Foreskin melanocyte (primary cell): ENCODE measurements at places on chromosomes 11 and 22.

DNA sequence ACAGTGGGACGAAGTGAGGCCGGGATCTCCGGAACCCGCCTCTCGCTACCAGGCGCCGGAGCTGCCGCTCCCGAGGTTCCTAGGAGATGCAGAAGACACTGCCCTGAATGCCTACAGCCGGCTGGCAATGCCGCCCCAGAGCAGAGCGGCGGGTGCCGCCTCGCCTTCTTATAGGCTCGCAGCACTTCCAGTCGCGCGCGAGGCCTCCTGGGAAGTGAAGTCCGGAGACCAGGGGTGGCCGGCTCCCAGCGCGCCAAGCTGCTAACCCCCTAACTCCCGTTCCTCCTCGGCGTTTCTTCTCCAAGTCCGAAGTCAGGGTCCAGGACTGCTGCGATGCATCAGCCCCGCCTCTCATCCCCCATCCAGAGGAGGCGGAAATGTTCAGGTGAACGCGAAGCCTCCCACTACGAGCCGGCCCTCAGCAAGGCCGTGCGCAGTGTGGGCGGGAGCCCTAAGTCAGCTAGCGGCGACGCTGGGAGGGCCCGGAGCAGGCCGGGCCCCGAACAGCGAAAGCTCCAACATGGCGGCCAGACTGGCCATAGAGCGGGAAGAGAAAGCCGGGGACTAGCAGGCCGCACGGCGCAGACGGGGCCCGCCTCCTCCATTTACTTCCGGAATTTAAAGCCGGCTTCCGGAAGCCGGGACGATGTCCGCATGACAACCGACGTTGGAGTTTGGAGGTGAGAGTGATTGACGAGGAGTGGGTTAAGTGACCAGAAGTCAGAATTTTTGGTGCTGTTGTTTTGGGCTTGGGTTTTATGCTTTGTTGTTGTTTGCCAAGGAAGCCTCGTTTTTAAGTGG, at the start of the genes CYB561A3 and TMEM138:
CYB561A3 (minus strand) TSS at position 142 of the 801 bp plus-strand sequence. CDS start 5,169 bp downstream, outside the sequence.
TMEM138 (plus strand) TSS at position 634 of the 801 bp plus-strand sequence. CDS start 2,017 bp downstream, outside the sequence.
- DNase-seq: peak; percentile 96

GRCh38 chr22:37070334-37070733, 18.8 kb downstream of the KCTD17 start:
- no peak for DNase-seq

- no peak for DNase-seq
Measured at GRCh38 chr11:74299015-74299414, 12.4 kb downstream of the P4HA3 start.

DNA sequence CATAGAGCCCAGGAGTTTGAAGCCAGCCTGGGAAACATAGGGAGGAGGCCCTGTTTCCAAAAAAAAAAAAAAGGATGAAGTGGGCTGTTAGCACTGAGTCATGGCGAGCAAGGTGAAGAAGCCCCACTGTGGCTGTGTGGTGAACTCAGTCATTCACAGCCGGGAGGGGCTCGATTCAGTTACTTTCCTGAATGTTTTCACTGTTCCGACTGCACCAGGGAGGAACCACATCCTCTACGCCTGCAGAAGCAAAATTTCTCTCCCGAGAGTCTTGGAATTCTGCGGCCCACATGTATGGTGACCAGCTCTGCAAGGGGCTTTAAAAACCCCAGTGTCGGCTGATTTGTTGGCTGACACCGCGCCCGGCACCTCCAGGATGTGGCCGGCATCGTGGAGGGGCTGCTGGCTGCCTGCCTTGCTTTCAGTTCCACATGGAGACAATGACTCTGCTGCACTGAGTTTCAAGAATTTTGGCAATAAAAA, 27.8 kb upstream of the GRAMD4 start:
- peak; percentile 83 for DNase-seq

DNA sequence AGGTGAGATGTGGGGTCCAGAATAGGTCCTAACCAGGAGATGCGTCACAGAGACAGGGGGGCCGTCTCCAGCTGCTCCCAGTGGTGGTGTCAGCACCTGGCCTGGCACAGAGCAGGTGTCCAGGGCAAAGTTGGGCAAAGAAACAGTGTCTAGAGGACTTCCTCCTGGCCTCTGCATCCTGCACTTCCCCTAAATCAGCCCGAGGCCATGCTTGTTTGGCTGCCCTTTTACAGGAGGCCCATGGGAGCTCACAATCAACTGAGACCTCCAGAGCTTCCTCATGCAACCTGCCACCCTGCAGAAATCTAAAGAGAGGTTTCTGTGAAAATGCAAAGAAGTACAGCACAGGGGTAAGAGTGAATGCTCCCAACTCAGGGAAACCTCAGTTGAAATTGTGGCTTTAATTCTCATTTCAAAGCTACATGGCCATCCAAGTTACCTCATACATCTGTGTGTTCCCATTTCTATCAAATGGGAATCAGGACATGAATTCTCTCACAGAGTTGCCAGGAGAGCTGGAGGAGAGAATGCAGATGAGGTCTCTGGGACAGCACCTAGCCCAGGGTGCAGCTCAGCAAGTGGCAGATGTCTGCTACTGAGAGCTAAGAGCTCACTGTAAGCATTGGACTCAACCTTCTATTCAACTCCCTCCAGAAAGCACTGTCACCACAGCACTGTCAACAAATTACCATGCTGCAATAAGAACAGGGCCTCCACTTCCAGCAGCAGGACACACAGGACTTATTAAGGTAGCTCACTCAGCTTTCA, 32.6 kb downstream of the TCIRG1 start:
- no peak for DNase-seq

DNA sequence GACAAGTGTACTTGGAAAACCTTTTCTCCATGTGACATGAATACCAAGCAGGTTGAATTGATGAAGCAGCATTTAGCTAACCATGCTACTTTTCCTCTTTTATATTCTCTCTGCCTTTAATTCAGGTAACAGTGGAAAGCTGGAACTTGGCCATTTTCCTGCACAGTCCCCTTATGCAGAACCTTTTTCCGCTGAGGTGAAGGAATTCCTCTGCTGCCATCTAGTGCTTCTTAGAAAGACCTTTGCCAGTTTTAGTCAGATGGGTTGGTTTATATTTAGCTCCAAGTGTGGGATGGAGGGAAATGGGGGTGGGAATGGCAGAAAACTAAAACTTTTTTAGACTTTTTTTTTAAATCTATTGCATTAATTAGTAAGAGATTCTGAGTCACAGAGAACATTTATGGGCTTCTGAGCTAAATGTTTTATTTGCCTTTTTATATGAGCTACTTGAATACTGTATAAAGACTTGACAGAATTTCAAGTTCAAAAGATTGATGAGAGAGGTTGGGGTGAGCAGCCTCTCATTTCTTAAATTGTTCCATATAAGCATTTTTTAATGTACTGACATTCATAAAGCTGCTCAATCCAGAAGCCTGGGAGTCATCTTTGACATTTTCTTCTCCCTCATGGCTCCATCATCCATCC, 153.9 kb upstream of the ZC3H12C start:
- peak; percentile 68 for DNase-seq

DNA sequence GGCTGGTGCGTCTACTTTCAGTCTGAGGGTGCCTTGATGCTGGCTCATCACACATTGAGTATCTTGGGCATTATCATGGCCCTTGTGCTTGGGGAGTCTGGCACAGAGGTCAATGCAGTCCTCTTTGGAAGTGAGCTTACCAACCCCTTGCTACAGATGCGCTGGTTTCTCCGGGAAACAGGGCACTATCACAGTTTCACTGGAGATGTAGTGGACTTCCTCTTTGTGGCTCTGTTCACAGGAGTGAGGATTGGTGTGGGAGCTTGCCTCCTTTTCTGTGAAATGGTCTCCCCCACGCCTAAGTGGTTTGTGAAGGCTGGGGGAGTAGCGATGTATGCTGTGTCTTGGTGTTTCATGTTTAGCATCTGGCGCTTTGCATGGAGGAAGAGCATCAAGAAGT, 4.9 kb downstream of the TLCD5 start:
- no peak for DNase-seq

- DNase-seq: no peak
Measured at GRCh38 chr11:112525844-112526590, 265.4 kb upstream of the PLET1 start.
